GM12892 (cell line): ENCODE measurements at places on chromosomes 12 and 14.

GRCh38 chr14:64692189-64692985 lies 11.8 kb upstream of the PLEKHG3 start:
- DNase-seq: no peak

DNA sequence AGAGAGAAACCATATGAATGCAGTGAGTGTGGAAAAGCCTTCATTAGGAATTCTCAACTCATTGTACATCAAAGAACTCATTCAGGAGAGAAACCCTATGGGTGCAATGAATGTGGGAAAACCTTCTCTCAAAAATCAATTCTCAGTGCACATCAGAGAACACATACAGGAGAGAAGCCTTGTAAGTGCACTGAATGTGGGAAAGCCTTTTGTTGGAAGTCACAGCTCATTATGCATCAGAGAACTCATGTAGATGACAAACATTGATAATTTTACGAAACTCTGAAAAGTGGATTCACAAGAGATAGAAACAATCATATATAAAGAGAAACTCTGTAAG lies 22.9 kb downstream of the ZNF268 start:
- no peak for DNase-seq

DNA sequence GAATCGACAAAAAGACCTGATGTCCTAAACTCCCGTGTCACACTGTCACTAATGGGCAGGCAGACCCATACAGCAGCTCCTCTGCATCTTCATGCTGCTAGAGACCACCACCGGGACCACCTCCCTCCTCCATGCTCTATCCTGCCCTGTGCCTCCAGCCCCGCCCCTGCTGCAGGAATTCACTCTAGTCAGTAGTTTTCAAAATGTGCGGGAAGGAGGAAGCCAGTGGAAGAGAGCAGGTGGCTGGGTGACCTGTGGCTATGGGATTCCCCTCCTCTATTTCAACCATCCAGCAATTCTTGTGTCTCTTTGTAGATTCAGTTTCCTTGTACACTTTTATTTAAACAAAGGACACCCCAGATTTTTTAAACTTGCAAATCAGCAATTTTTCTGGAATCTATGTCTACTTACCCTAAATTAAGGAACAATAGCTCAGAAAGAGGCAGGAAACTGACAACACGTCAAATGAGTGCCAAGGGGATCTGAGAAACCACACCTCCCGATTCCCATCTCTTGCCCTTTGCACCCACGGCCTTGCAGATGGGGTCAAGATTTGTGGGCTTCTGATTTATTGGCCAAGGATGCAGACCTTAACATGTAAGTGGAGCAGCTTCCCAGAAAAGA lies 20.4 kb upstream of the MAP1LC3B2 start:
- DNase-seq: no peak

DNA sequence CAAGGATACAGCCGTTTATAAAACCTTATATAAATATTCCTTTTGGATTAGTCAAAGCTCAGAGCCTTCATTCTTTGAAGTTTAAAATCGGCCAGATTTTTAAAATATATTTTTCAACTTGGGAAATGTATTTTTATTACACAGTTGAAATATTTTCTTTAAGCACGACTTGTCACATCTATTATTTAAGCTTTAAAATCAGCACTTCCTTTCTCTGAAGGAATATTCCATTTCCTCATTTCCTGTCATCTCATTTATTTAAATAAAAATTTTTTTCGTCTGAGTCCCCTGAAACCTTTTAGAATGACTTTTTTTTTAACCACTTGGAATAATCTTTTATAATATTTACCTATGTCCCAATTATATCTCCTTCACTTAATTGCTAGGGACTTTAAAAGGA lies 107.5 kb upstream of the PDE3A start:
- no peak for DNase-seq

DNA sequence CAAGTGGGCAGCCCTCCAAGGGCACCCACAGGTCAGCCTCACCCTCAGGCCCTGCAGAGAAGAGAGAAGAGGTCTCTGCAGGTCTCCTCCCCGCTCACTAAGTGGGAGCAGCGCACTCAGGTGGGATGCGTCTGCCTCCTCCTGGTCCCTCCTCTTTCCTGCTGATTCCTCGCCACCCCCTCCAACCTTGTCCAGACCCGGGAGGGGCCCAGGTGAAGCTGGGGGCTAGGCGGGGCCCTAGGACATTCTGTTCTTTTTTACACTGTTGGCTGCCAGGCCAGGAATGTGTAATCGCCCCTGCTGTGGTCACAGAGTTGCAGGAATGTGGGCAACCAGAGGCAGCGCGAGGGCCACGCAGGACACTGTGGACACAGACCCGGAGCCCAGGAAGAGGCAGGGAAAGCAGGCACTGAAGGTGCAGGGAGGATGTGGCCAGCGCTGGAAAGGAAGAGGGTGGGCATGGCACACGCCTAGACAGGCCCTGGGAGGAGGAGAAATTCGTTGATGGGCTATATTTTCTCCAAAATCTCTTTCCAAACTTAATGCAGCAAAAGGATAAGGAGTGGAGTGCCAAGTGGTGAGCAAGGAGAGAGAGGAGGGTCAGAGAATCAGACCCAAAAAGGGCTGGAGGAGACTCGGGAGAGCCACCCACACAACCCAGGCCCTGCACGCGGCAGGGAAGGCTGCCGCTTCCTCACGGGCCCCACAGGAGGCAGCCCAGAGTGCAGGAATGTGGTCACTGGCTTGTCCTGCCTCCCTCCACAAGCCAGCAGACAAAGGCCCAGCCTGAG lies 911 bp upstream of the SCNN1A start:
- no peak for DNase-seq

DNA sequence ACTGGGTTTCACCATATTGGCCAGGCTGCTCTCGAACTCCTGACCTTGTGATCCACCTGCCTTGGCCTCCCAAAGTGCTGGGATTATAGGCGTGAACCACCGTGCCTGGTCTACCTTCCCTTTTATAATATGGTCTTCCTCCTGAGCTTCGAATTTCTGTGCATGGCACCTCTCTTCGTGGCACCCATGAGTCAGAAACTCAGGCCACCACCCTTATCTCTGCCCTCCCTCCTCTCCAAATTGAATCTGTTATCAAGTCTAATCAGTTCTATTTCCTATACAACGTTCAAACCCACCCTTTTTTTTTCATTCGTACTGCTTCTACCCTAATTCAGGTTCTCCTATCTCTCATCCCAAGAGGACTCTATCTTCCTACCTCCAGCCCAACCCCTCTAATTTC lies 5.0 kb upstream of the TINF2 start:
- DNase-seq: no peak

GRCh38 chr14:55926007-55926406 lies 192.2 kb upstream of the PELI2 start:
- DNase-seq: no peak

GRCh38 chr14:71933001-71933587 lies 865 bp downstream of the RGS6 start:
- DNase-seq: no peak

- no peak for DNase-seq
Measured at GRCh38 chr12:31226639-31227038, 99.3 kb downstream of the SINHCAF start.

- DNase-seq: no peak
Measured at GRCh38 chr14:20295067-20295466, 10.7 kb downstream of the TTC5 start.

DNA sequence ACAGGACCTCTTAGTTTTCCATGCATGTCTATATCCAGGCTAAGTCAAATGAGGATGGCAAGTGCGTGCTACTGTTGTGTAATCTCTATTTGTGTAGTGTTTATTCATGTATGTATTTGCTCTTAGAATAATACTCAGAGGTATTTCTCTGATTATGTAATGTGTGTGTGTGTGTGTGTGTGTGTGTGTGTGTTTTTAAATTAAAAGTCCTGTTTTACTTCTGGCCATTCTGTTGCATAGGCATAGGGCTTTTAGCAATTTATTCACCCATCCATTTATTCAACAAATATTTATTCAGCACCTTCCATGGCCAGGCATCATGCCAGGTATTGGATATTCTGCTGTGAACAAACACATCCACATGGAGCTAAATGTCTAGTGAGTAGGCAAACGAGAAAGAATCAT lies 63.5 kb downstream of the PELI2 start:
- DNase-seq: no peak
